Posterior vena cava (tissue), 2 donors: ENCODE measurements at places on chromosomes 1 and 21. TPM values are rescaled to one million over a fixed set of nuclear protein-coding genes. Genes with fewer than 3 reads are reported as not detected.
A peak's percentile ranks its signal among the peaks of the same experiment; 100 is the strongest.

MARCKSL1 gene
- total RNA-seq: 40.9 TPM

MARK1 gene
- total RNA-seq: 11.1 TPM

PTPN22 gene
- 4.6 TPM for total RNA-seq

KIF14 gene
- 0.32 TPM for total RNA-seq

- DNase-seq: no peak
These were observed 143.8 kb downstream of the TNFSF18 start for GRCh38 chr1:172906778-172907592.

DNA sequence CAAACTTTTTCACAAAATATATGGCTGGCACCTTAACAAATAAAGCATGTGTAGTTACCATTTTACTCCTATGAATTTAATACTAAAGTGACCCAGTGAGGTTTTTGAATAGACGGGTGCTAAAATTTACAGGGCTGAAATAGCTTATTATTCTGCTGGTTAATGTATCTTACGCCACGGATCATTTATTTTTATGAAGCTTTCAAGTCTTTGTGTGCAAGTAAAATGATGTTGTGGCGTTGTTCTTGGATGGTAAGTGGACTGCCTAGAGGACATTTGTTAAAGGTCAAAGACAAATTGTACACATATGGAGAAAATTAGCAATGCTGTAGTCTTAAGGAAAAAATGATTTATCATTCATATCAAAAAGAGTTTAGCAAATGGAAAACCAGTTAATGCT, 22.8 kb downstream of the INSL5 start:
- DNase-seq: no peak

DNA sequence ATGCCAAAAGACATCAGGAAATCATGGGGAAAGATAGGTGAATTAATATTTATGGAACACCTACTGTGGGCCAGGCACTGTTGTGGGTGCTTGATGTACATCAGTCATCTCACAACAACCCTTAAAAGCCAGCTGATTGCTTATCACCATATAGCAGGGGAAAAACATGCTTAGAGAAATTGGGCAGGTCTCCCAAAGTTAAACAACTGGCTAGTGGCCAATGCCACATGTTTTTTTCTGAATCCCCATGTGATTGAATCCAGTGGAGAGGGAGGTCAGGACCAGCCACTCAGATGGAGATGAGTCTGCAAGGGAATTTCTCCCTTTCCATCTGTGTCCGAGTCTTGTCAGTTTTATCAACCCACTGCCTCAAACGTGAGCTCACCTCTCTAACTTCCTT, 33.5 kb downstream of the UTP25 start:
- DNase-seq: no peak

DNA sequence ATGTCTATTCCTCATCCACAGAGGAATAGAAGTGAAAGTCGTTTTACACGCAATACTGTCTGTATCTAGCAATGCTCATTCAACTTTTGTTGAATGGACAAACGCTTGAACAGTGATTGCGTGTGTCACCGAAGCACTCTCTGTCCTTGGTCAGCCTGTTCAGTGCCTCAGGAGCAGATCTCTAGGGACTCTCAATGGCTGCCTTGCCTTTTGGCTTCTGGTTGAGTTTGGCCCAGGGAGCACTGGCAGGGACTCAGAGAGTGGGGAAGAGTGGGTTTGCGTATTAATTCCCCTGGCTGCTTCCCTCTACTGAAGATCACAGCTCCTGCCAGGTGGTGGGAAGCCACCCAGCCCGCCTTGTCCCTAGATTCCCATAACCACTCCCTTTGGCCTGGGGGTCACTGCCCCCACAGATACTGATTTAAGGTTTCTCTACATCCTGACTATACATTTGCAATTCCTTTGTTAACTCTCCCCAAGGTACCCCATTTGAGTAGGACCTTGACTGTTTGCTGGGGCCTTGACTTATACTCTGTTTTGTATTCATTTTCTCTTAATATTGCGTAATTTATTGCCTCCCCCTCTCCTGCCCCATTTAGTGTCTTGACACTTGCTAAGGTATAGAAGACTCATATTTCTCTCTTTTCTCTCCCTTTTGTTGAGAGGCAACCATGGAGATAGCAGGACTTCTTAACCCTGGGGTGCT, 61.7 kb upstream of the USP24 start:
- no peak for DNase-seq

DNA sequence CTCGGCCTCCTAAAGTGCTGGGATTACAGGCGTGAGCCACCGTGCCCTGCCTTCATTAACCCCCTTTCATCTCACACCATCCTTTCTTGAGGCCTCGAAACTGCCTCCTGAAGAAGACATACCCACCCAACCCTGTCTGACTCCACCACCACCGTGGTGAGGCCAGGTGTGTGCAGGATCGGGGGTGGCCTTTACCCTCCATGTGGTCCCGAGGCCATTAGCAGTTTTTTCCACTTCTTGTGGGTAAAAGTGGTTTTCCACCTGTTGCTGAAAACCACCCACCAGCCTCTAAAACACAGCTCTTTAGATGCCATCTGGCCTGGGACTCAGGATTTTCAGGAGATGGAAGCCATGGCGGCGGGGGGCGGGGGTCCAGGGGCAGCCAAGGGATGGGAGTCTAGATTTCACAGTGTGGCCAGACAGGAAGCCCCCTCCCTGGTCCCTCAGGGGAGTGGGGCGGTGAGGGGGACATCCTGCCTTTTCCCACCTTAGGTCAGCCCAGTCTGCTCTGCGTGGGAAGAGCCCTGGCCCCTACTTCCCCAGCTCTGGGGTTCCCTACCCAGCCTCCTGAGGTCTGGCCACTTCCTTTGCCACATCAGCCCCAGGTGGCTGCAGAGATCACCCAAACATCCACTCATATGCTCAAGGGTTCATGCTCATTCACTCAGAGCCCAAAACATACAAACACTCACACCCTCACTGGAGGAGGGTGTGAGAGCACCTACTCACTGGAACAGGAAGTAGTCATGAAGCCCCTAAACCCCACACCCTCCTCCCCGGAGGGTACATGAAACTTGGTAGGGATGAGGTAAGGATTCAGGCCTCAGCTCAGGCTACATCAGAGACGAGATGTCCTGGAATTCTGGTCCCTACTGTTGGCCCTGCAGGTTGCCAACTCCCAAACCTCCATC, 2.3 kb downstream of the FGR start:
- no peak for DNase-seq

GRCh38 chr1:239302696-239303095, 83.7 kb upstream of the CHRM3 start:
- DNase-seq: no peak

- DNase-seq: no peak
These were observed 24.4 kb upstream of the DUSP23 start for GRCh38 chr1:159756397-159756796.

DNA sequence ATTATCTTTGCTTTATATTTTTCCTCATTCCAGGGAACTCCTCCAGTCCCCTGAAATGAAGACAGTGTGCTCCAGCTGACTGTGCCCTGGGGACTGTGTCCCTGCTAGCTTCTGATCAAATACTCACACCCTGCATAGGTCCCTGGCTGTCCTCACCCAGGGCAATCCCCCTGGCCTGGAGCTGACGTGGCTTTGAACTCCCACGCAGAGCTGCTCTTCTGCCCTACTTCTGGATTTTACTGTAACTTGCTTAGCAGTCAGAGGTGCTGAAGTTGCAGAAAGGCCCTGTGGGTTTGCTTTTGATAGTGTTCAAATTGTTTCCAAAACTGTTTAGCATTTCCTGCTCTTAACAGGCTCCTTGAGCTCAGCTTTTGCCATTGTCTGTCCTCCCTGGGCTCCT, 186.5 kb downstream of the FASLG start:
- no peak for DNase-seq

- no peak for DNase-seq
These were observed 73.5 kb downstream of the BACH1 start for GRCh38 chr21:29372063-29372802.

DNA sequence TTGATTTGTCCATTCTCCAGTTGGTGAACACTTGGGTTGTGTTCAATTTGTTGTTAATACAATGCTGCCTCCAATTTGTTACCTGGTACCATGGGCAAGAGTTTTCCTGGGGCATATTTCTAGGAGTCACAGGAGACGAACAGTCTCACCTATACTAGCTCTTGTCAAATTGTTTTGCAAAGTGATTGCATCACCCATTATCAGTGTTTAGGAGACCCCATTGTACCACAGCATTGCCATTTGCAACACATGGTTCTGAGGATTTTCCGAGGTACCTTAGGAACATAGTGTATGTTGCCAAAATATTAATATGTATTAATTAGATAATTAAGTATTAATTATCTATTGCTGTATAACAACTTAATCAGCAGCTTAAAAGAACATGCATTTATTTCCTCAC, 97.8 kb downstream of the LPAR3 start:
- DNase-seq: no peak

DNA sequence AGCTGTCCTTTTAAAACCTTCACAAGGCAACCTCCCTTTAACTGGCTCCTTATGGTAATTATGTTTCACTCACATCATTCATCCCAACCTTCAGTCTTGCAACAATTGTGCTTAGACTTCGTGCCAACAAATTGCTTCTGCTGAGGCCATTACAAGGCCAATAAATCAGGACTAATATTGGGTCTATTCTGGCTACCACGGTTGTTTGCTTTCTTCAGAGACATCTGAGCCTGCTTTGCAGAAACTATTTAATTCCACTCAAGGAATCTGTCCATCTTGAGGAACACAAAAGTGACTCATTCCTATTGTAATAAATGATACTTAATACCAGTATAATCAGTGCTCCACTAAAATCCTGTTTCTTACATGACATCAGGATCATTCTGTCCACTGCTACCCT, 2.6 kb upstream of the GSTM4 start:
- no peak for DNase-seq

GRCh38 chr1:246639732-246640131, 73.5 kb downstream of the CNST start:
- DNase-seq: no peak

DNA sequence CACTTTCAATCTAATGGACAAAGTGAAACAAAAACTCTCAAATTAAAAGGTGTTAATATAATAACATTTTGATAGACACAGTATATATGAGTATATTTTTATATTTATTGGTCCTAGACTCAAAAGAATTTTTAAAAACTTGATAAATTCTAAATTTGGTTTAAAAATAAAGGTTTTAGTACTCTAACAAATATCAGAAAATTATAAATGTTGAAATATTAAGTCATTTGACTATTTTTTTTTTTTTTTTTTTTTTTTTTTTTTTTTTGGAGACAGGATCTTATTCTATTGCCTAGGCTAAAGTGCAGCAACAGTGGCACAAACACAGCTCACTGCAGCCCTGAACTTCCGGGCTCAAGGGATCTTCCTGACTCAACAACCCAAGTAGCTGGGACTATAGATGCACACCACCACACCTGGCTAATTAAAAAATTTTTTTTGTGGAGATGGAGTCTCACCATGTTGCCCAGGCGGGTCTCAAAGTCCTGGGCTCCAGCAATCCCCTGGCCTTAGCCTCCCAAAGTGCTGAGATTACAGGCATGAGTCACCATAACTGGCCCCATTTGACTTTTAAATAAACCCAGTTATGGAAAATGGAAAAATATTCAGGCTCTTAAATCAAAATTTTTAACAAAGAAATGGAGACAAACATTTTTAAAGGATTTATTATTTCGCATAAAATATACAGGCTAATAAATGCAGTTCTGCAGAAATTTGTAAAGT, 60.8 kb upstream of the RBM34 start:
- DNase-seq: no peak

DNA sequence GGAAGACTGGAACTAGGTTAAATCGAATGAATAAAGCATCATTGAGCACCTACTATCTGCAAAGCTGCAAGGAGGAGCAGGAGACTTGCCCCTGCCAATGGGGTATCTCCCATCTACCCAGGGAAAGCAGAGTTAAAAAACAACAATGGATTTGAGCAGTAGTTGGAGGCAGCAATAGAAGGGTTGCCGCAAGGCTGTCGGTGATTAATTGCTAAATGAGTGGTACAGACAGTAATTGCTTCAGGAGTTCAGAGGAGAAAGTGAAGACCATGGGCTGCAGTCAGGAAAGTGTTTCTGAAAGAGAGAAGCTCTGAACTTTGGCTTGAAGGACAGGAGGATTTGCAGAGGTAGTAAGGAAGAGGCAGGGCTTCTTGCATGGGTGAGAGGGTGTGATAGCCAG, 152.9 kb downstream of the ACTL8 start:
- DNase-seq: peak; percentile 6

GRCh38 chr1:189669846-189670245, 807.8 kb downstream of the BRINP3 start:
- no peak for DNase-seq

- DNase-seq: no peak
These were observed 33.1 kb downstream of the NDC1 start for GRCh38 chr1:53804791-53805505.

DNA sequence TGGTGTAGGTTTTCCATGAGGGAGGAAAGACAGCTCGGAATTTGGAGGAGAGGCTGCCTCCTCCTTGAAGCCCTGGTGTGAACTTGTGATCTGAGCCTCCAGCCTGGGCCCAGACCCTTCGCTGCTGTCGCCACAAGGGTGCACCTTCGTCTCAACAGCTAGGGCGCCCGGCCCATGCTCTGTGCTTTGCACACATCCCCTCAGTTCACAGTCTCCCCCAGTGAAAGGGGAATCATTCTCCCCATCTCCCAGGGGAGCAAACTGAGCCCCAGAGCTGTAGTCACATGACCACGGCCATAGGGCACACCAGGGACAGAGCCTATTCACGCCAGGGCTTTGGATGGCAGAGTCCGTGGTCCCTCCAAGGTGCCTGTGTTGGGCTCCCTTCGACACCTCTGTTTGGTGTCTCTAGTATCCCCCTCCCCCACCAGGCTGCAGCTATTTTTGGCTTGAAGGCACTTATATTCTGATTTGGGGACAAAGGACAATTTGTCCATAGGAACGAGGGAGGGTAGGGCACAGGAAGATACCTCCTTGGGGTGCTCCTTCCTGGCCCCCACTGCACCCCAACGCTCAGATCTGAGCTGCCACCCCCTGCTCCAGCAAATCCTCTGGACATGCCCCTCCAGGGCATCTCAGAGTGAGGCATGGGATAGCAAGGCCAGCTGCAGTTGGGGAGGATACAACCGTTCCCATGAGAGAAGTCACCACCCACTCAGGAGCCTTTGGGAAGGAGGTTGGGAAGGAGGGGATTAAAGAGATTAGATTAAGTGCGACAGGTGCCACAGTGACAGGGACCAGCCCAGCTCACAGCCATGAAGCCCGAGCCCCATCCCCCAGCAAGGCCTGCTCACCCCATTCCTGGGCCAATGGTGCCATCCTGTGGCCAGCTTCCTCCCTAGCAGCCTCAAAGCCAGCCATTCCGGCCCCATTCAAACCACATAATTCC, 15.7 kb downstream of the MATN1 start:
- DNase-seq: peak; percentile 91

- DNase-seq: no peak
These were observed 67.3 kb downstream of the PLPPR5 start for GRCh38 chr1:98937347-98937746.

DNA sequence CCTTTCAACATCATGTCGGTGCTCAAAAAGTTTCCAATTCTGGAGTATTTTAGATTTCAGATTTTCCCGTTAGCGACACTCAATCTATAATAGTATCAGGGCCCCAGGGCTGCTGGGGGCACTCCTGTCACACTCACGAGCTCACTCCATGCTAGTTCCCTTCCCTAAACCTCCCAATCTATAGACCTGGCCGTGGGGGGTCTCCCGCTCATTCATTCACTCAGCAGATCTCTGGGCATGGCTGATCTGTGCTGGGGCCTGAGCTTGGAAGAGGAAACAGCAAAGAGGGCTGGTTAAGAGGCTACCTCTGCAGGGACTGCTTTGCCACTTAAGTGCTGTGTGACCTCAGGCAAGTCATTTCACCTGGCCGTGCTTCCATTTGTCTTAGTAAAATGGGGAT, 46.8 kb upstream of the LAPTM5 start:
- no peak for DNase-seq

- DNase-seq: no peak
These were observed 64.1 kb downstream of the PEX14 start for GRCh38 chr1:10538646-10539355.
